Diencephalon (tissue), 1 donor: ENCODE measurements at places on chromosomes 13 and 19. TPM values are rescaled to one million over a fixed set of nuclear protein-coding genes. Genes with fewer than 3 reads are reported as not detected.

TMEM145 gene
- 59.5 TPM for total RNA-seq

GNG7 gene
- 26.8 TPM for total RNA-seq

STOML3 gene
- total RNA-seq: 1.6 TPM

ZNF284 gene
- 9.9 TPM for total RNA-seq

LMTK3 gene
- 16.4 TPM for total RNA-seq

AMER2 gene
- total RNA-seq: 99.9 TPM

HSPB6 gene
- 0.23 TPM for total RNA-seq

UBL5 gene
- 165 TPM for total RNA-seq

NANOS3 gene
- total RNA-seq: 1.2 TPM

CACNA1A gene
- total RNA-seq: 53.7 TPM

RFX1 gene
- total RNA-seq: 4.2 TPM
